ENCODE measurements at places on chromosomes 1 and 21. TPM values are rescaled to one million over a fixed set of nuclear protein-coding genes. Genes with fewer than 3 reads are reported as not detected.
A peak's percentile ranks its signal among the peaks of the same experiment; 100 is the strongest.

DNA sequence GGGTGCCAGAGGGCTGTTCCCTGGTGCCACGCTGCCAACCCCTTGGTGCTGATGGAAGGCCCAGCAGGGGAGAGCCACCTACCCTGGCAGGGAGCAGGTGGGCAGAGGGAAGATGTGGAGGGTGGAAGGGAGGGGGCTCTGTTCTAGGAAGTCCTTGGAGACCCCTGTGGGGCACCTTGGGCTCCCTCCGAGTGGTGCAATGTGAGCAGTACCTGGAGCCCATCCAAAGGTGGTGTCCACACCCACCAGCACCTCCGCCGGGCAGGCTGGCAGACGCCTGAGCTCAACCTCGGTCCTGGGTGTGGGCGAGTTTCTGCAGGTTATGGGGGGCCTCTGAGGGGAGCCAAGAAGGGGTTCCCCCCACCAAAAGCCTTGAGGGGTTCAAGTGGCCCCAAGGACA, 11.3 kb upstream of the DNMT3L start:
- no peak for DNase-seq

CLEC20A gene
- not detected for total RNA-seq

DNA sequence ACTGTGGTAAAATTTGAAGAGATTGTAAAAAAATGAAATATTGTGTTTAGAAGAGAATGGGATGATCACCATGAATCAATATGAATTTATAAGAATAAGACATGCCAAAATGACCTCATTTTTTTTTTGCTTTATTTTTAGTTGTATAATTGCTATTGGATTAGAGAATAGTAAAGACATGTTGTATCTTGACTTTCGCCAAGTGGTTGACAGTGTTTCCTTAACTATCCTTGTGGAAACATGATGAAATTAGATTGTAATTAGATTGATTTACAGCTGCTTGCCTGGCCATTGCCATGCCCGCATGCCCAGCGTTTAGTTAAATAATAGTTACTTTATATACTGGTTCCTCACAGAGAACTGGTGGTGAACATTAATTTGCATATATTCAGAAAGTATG, 154.9 kb downstream of the MAGI3 start:
- no peak for DNase-seq

CLCA4 gene
- total RNA-seq, result not detected

DNA sequence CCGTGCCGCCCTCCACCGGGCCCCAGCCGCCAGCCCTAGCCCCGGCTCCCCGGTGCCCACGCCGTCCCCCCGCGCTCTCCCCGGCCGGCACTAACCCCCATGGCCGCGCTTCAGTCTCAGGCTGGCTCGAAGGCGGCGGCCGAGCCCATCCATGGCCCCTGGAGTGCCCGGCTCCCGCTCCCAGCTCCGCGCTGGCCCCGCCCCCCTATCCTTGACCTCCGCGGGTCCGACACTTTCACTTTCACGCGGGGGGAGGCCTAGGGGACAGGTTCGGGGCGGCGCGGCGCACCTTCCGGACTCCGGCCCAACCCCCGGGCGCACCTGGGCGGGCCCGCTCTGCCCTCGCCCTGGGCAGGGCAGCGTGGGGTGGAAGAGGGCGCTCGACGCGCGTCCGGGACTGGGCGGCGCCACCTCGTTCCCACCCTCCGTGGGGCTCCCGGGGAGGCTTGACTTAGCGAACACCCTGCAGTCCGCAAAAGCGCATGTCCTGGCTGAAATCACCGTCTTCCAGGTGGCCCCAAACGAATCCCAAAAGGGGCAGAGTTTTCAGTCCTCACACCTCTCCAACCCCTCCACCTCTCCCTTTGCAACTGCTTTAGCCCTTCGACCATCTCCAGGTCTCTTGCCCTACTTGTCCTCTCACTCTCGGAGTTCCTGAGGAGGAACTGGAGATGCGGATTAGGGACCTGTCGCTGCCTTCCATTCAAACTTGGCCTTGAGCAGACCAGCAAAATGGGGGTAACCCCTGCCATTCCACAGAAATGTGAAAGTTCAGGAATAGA, 3.9 kb upstream of the DENND2D start:
- no peak for DNase-seq

RNU1-1 gene
- total RNA-seq, result not detected

DNA sequence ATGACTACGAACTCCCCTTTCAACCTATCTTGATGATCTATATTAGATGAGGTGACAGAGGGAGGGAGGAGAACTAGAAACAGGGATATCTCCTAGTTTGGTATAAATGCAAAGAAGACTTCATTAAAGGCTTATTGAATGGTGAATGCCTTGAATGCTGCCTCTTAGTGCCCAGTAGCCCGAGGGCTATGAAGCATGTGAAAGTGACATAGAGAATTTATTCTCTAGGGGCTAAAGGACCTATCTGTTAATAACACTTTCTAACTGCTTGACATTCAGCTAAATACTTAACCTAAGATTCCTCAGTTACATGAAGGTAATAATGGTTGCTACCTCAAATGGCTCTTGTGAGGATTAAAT, 764.1 kb downstream of the LTN1 start:
- peak; percentile 59 for DNase-seq

GRCh38 chr1:46772571-46772970, 26.3 kb upstream of the CYP4B1 start:
- DNase-seq, result no peak
